ENCODE measurements at places on chromosomes 2 and 18.

DNA sequence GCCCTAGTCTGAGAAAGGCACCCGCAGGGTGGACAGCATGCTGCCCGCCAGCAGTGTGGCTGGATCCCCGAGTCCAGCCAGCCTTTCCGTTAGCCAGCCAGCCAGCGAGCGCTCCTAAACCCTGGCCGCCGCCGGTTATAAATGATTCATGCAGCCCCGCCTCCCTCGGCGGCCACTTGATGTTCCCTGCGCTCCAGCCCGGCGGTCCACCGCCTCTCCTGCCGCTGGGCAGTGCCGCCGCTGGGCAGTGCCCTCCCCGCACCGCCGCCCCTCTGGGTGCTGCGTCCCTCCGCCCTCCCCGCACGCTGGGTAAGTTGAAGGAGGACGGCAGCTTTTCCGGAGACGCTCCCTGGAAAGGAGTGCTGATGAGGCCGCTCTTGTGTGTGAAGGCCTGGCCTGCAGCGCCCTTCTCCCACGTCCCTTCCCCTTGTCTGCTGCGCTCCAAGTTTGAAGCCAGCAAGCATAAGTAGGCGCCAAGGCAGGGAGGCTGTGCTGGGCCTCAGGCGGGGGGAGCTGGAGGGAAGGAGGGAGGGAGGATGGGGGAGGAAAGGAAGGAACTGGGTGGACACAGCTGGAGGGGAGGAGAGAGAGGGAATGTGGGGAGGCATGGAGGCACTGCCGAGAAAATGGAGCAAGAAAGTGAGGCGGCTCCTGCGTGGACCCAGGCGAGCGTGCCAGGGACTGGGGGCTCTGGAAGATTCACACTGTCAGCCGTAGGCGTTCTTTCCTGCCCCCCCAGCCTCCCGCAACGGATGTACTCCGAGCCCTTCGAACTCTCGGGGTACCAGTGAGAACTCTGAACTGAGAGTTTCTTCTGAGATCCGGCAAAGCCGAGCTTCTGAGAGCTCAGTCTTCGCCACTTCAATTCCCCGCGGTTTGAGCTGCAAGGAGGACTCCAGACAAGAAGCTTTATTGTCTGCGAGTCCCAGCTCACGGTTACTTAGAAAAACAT is 131.9 kb downstream of the GLI2 start:
- no peak for DNase-seq

- DNase-seq: no peak
These were observed 31.7 kb downstream of the HRH4 start for GRCh38 chr18:24491927-24492834.

DNA sequence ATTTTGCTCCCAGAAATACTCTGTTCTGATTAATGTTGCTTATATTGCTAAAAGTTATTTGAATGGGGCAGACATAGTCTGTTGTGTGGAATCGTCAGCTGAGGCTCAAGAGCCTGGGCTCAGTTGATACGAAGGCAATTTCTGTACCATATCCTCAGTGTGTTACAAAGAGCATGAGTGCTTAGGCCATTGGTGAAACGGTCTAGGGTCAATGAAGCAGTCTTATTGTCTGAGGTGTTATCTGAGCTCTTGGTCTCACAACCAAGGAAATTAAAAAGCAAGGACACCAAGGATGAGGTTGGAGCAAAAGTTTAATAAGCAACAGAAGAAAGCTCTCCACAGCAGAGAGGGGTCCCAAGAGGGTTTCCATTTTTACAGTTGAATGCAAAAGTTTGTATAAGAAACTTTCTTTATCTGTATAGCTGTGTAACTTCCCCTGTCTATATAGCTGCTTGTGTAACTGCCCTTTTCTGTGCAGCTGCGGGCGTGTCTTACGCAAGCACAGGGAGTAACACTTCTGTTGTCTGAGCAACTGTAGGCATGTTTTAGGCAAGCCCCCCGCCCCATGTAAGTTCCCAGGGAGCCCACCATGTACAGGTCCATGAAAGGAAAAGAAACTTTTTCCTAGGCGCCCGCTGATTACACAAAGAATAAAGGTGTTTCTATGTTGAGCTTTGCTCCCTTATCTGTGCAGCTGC is 40.6 kb upstream of the DSC1 start:
- no peak for DNase-seq

DNA sequence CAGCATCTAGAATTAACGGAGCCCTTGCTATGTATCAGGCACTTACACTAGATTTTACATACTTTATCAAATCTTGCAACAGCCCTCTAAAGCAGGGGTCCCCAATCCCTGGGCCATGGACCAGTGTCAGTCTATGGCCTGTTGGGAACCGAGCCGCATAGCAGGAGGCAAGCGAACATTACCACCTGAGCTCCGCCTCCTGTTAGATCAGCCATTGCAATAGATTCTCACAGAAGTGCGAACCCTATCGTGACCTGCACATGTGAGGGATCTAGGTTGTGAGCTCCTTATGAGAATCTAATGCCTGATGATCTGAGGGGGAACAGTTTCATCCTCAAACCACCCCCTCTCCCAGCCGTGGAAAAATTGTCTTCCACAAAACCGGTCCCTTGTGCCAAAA is 13.4 kb downstream of the DNAJB2 start:
- DNase-seq: no peak

DNA sequence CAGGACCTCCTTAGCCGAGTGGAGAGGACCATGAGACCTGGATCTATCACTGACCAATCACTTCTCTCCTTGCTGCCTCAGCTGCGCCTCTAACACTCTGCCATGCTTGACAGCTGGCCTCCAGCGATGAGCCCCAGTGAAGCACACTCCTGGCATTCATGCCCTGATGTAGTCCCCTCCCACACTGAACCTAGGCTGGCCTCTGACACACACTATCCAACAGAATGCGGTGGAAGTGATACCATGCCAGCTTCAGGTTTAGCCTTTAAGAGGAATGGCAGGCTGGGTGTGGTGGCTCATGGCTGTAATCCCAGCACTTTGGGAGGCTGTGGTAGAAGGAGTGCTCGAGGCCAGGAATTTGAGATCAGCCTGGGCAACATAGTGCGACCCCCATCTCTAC is 73.7 kb upstream of the LAPTM4A start:
- no peak for DNase-seq

- DNase-seq: no peak
These were observed 315.8 kb upstream of the KYNU start for GRCh38 chr2:142561656-142562055.

GRCh38 chr2:38233231-38233983 is 143.7 kb downstream of the ATL2 start:
- no peak for DNase-seq

DNA sequence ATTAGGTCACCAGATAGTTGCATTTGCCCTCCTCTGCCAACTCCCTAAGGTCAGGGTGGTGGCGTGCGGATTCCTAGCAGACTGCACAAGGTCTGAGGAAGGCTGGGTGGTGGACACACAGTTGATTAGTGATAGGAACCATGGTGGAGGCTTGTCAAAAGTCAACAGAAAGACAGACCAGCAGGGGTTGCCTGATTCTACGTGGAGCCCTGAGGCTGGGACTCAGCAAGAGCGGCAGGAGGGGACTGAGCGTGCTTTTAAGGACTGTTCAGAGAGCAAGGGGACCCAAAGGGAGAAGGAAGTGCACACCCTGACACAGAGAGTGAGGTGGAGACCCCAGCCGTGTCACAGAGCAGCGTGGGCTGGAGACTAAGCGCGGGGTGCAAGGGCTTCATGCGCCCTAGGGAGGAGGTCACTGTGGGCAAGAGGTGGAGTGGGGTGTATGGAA is 513.2 kb downstream of the RNF144A start:
- no peak for DNase-seq

DNA sequence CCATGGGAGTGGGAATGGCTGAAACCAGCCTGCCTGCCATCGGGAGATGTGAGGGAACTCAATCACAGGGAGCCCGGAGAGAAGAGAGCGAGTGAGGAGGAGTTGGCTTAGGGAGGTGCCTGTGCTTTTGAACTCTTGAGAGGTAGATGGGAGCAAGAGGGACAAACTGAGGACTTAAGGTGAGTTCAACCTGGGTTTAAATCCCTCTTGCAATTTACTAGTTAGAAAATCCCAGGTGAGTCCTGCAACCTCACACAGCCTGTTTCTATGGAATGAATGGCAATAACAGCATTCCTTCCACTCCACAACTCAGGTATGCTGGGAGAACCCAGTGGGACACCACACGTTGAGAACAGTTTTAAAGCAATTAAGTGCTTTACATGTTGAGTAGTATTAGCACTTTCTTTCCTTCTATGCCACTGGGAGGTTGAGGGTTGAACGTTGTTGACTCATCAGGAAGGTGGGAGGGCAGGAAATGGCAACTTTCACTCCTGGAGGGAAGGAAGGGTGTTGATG is 57.3 kb downstream of the VIT start:
- no peak for DNase-seq

- DNase-seq: no peak
These were observed 89.6 kb upstream of the ZNF516 start for GRCh38 chr18:76584414-76585310.

GRCh38 chr2:46737577-46737976 is 178.0 kb downstream of the MCFD2 start:
- no peak for DNase-seq

DNA sequence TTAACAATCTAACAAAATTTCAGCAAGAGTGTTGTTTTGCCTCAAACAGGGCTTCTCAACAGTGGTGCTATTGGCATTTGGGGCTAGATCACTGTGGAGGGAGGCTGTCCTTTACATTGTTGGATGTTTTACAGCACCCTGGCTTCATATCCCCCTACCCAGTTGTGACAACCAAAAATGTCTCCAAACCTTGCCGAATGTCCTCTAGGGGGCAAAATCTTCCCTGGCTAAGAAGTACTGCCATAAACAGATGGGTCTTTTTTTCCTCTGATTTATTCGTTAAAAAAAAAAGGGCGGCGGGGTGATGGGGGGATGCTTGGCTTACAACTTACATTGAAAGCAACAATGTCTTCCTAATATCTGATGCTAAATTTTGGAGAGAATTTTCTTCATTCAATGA is 207.6 kb upstream of the CCDC150 start:
- no peak for DNase-seq

DNA sequence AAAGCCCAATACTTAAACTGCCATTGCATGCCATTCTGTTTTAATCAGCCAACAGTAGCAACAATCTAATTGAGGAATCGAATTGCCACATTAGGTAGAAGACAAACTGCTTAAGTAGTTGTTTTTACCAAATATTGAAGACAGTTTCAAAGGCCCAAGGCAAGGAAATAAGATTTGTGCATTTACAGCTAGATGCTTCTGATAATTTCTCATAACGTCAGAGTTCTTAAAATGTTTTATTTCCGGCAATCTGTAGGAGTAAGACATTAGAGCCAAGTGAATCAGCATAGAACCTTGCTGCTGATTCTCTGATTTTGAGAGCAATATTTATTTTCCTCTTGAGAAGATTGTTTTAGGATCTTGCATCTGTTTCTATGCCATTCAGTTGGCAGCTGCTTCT is 174.3 kb downstream of the RBM43 start:
- DNase-seq: peak; percentile 59

DNA sequence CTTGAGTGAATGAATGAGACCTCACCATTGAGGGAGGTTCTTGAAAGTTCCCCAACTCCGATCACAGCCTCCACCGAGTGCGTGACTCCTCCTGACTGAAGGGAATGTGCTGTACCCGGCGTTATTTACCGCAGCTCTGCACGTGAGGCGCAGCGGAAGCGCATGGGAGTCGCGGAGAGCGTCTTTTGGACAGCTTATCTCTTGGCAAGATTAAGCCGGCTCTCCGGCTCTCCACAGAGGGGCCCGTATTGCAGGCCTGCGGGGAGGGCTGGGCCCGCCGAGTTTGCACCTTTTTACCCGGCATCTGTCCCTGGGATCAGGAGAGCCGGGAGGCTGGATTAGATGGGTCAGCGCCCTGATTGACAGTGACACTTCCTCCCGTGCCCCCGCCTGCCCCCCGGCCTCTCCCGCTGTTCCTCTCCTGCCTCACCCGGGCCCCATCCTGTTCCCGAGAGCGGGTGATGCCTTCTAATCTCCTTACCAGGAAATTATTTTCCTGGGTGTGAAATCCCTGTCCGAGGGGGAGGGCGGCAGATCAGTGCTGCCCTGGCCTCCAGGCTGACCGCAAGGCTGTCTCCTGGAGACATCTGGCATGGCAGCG is 176.3 kb downstream of the INHBB start:
- no peak for DNase-seq

- DNase-seq: no peak
These were observed 336.6 kb upstream of the SALL3 start for GRCh38 chr18:78643004-78643403.

DNA sequence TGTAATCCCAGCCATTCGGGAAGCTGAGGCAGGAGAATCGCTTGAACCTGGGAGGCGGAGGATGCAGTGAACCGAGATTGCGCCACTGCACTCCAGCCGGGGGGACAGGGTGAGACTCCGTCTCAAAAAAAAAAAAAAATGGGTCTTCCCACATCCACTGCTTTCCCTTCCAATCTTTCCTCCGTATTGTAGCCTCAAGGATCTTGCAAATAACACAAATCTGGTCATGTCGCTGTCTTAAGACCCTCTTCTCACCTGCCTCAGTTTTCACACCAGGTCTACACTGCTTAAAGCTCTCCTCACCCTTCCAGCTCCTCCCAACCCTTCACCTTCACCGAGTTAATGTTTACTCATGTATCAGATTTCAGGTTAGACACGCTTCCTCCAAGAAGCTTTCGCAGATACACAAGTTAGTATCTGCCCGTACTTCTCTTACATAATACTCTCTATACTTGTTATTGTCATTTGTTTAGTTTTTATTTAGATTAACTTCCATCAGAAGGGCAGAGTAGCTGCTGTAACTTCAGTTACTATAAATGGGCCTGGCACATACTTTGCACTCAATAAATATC is 1.5 kb downstream of the IER3IP1 start:
- DNase-seq: no peak

GRCh38 chr2:188404341-188405004 is 112.8 kb downstream of the GULP1 start:
- DNase-seq: no peak

DNA sequence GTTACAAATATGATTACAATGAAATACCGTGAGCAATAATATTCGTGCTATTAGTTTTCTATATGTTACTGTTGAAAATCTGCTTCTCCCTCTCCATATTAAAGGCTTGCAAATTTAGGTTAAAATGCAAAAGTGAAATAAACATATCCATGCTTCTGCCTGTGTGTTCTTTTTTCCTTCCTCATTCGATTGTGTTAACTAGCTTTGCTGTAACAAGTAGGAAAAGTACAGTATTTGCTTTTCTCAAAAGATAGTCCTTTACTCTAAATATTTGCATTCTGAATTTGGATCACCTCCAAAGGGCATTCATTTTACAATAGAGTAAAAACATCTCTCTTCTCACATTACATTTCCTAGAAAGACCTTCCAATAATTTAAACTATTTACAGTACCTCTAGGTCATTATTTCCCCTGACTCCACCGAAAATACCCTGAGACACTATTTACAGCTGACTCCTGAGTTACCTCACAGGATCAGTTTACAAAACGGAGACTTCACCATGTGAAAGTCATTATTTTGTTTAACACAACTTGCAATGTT is 835.0 kb upstream of the FANCL start:
- no peak for DNase-seq

Data from SK-N-MC (cell line).